ENCODE measurements at places on chromosomes 7 and 10.

- DNase-seq, result no peak
Observed at GRCh38 chr7:27160145-27160545, 3.7 kb upstream of the HOXA7 start.

- DNase-seq, result no peak
Observed at GRCh38 chr7:37363536-37364491, 84.8 kb downstream of the ELMO1 start.

DNA sequence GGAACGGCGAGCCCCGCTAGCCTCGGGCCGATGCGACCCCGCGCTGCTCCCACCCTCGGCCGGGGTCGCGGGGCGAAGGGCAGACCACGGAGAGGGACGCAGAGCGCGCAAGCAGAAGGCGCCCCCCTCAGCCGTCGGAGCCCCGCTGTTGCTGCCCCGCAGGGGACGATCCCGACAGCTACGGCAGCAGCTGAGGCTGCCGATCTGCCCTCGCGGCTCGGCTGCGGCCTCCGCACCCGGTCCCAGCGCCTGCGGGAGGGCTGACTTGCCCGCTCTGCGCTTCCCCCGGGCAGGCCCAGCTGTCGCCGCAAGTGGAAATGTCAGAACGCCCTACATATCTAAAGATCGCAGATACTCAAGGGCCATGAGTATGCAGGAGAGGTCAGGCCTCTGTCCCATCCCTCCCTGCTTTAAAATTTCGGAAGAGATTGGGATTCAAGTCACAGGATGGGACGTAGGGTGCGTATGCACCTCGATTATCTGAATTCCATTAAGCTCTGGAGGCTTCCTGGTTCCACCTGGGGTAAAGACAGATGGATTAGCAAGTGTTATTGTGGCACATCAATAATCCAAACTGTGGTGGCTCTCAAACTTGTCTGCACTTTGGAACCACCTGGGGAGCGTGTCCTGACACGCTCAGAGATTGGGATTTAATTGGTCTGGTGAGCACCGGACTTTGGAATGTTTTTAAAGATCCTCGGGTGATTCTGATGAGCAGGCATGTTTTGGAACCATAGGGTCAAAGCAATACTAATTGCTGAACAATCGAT, at the start of gene CRPPA:
Gene CRPPA, minus strand, starts transcription at position 206 of the 770 bp plus-strand sequence. CDS start 216 bp downstream, outside the sequence.
- no peak for DNase-seq

GRCh38 chr10:110303681-110304080, 1.0 kb downstream of the SMNDC1 start:
- no peak for DNase-seq

DNA sequence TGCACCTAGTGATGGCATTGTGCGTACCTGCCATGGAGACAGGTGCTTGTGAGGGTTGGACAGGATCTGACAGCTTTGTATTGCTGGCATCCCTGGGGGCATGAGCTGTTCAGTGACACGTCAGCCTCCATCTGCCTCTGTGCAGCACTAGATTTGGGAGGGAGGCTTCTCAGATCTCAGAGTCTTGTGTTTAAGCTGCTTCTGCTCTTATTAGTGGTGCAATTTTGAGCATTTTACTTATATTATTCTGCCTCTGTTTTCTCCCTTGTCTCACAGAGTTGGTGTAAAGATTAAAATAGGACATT, 5.1 kb downstream of the ARHGAP22 start:
- no peak for DNase-seq

- no peak for DNase-seq
Observed at GRCh38 chr7:13982940-13983677, 6.4 kb downstream of the ETV1 start.

DNA sequence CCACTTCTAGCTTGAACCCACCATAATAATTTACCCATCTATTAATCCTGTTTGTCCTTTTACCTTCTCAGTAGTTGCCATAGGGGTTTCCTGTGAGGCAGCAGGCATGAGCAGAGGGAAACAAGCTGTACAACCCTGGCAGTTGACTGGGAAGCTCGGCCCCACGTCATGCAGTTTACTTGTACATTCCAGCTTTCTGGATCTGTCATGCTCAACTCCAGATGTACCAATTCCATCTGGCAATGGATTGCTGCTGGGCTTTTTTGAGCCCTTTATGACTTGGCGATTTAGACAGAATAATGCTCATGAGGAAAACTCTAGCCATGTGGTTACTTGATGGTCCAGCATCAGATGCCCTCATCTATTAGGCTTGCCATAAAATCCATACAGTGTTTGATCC, 112.5 kb downstream of the GNAI1 start:
- DNase-seq, result no peak

All from activated naive CD4-positive, alpha-beta T cell (primary cell).